ENCODE measurements at places on chromosomes 7 and 10.

GRCh38 chr7:69602522-69602921 is 4.2 kb downstream of the AUTS2 start:
- no peak for DNase-seq

DNA sequence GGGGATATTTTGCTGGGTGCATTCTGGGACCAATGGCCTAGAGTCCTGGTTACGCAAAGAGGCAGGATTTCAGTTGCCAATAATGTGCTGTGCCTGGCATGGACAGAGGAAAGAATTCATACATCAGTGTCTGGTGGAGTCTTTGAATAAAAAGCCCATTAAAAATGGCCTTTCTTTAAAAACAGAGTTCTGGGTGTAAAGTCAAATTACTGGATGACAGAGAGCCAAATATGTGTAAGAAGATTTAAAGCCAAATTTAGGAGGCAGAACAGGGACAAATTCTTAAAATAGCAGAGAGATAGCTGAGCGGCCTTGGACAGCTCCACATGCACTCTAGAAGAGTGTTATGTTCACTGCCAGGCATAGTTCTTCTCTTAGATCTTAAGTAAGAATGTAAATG is 60.8 kb upstream of the MEOX2 start:
- peak; percentile 56 for DNase-seq

DNA sequence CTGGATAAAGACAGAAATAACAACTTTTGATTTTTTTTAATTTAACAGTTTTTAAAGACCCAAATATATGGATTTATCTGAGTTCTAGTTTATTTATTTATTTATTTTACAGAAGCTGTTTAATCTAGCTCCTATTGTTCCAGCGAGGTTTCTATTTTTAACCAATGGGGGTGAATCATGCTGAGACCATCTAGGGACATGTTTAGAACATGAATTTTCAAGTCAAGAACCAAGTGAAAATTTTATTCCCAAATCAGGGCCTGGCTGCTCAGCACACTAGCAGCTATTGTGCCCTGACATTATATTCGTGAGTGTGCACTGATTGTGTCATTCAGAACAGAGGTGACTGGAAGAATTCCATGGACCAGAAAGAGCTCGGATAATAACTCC is 24.6 kb upstream of the MPP7 start:
- DNase-seq: peak; percentile 67

- peak; percentile 82 for DNase-seq
Measured at GRCh38 chr10:86868353-86868752, 89.1 kb downstream of the MMRN2 start.

DNA sequence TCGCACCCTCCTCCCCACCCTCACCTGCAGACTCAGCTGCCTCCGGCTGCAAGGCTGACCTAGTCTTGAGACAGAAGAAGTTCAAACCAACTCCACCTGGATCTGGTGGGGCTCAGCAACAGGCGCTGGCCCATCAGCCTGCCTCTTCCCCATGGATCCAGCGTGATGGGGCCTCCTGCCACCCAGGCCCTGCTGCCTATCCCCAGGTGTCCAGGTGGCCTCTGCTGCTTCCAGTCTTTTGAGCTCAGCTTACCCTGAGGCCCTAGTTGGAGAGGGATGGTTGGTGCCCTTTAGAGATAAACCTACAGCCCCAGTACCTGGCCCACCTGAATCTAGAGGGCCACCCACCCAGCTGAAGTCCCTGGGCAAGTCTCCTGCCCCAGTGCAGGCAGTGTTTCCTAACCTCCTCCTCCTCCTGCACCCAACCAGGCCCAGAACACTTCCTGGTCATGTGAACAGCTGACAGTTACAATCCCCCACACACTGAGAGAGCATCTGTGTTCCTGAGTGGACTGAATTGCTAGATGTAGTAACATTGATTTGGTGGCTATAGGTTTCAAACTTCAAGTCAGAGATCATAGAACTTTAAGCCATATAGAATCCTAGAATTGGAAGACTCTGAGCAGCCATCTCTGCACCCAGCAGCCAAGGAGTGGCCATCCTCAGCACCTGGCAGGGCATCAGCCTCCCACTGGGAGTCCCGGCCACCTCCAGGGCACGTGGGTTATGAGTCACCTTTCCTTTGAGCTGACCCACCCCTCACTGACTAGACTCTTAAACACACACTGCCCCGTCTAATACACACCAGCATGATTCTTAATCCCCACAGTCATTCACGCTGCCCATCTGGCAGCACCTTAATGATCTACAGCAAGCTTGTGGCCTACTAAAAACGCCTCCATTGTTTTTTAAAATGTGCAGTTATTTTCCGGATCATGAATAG is 51.9 kb downstream of the ALOX5 start:
- no peak for DNase-seq

DNA sequence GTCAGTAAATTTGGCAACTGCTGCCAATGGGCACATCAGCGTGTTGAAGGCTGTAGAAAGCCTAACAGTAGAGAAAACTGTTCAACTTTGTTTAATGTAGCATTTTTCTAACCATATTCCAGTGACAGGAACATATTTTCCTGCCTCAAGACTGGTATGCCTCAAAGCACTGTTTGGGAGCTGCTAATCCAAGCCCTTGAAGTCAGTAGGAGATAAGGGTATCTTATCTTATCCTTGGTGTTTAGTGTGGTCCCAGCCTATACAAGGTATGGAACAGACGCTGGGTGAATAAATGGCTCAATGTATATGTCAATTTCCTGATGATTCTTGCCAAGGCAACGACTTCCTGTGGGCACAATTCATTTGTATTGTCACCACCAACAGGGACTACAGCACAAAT is 97.5 kb upstream of the CREB5 start:
- DNase-seq: no peak

- DNase-seq: no peak
Measured at GRCh38 chr10:12927896-12928295, 73.6 kb downstream of the CCDC3 start.

DNA sequence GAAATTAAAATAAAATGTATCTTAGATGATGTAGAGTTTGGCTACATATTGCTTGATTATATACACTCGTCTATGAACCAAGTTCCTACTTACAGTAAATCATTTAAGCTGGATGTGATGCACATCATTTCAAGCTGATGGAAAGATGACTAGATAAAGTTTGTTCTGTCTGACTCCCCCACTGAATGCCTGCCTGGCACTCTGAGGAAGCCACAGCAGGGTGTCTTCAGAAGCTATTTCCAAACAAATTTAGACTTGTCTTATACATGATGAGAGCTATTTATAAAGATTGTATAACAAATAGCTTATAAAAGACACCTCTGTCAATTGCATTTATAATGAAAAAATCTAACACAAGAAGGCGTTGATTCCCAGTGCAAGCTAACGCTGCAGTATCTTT is 741.4 kb downstream of the MAGI2 start:
- no peak for DNase-seq

DNA sequence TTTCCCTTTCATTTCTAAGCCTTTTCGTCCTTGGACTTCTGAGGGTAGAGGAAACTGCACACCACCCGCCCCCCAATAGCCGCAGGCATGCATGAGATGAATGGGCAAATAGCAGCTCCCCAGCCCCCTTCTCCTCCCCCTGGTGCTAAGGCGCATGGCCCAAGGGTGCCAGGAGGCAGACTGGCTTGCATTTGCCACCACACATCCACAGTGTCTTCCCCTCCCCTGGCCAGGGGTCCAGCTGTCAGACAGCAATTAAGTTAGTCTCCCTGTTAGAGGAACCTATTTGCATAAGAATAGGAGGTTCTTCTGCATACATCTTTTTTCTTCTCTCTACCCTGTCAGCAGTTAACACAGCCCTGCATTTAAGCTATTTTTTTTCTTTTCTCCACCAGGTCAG is 20.2 kb downstream of the TOMM7 start:
- DNase-seq: no peak

DNA sequence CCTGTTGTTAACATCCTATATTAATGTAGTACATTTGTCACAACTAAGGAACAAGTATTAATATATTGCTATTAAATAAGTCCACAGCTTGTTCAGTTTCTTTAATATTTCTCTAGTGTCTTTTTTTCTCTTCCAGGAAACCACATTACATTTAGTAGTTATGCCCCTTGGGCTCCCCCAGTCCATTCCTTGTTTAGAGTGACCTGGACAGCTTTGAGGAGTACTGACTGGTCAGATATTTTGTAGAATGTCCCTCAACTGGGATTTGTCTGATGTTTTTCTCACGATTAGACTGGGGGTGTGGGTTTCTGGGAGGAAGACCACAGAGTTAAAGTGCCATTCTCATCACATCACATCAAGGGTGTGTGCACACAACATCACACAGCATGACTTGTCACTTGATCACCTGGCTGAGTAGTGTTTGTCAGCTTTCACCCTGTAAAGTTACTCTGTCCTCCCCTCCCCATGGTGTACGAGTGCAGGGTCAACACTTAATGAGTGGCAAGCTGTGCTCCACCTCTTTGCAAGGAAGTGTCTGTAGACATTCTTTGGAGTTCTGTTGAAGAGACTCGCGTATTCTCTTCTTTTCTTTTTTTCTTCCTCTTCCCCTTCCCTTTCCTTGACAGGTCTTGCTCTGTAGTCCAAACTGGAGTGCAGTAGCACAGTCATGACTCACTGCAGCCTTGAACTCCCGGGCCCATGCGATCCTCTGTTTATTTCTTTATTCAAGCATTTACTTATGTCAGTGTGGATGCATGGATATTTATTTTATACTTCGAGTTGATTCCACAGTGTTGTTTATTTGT is 10.2 kb downstream of the LMTK2 start:
- DNase-seq: no peak

DNA sequence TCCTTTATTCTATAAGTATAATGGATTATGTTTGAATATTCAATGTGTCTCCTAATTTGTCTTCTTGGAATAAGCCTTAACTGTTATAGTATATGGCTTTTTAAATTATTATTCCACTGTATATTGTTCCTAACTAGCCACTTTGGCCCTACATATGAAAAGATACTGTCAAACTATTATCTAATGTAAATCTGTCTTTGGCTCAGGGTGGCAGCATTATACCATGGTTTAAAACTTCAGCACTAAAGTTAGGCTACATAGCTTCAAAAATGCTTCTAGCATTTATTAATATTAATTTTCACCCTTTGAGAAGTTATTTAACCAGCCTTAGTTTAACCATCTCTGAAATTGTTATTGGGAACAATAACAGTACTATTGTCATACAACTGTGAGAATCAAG is 543.1 kb upstream of the MBL2 start:
- peak; percentile 48 for DNase-seq

DNA sequence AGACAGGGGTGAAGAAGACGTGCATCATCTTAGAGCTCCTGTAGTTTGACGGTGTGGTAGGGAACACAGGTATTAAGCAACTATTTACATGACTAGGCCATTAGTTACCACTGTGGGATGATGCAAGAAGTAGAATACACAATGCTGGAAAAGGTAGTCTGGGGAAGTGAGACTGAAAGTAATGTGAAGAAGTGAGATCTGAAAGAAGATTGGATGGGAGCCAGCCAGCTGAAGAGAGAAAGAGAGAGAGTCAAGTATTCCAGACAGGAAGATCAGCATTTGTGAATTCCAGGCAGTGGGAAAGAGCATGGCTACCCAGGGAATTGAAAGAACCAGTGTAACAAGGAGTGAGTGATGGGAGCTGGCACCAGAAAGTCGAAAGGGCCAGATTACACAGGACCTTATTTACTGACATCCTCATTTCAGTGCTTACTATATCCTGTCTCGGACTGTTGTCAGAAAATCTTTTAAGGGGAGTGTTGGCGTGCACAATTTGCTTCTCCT is 4.0 kb upstream of the CFAP58 start:
- peak; percentile 76 for DNase-seq

DNA sequence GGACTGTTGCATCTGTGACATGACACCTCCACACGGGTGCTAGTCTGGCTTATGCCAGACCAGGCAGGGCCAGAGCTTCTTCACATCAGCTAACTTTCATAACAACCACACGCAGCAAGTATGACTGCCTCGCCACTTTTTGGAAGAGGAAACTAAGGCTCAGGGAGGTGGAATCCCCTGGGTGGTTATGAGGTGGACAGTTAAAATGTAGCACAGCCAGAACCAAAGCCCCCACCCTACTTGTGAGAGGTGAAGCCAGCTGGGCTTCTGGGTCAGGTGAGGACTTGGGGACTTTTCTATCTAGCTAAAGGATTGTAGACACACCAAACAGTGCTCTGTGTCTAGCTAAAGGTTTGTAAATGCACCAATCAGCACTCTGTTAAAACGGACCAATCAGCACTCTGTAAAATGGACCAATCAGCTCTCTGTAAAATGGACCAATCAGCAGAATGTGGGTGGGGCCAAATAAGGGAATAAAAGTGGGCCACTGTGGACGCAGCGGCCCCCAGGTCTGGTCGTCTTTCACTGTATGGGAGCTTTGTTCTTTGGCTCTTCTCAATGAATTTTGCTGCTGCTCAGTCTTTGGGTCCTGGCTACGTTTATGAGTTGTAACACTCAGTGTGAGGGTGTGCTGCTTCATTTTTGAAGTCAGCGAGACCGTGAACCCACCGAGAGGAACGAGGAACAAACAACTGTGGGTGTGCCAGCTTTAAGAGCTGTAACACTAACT is 171.0 kb downstream of the PTPN20 start:
- DNase-seq: no peak

DNA sequence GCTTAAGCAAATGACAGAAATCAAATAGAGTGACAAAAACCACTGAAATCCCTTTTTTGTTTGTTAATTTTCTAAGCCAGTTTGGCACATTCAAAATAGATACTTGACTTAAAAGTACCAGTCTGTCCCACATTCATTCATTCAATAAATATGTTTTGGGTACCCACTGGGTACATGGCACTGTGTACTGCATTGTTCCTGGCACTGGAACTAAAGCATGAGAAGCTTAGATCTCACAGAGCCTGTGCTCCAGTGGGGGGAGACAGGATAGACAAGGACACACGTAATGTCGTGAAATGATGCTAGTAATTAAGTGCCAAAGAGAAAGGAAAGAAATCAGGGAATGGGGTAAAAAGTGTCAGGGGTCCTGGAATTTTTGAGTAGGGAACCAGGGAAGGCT is 13.0 kb downstream of the MTURN start:
- DNase-seq: no peak

DNA sequence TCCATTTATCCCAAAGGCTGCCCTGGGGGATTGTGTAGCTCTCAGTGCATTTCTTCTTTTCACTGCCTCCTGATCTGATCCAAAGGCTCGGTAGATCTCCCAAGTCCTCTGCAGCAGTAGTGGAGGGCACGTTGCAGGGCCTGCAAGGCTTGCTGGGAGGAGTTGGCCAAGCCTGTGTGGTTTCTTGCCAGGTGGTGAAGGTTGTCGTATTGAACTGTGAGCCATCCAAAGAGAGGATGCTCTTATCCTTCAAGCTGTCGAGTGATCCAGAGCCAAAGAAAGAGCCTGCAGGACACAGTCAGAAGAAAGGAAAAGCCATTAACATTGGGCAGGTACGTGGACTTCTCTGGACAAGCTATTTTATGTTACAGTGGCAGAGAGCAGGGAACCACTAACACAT is 21.2 kb downstream of the PDCD11 start:
- no peak for DNase-seq

All from fibroblast of skin of right biceps (primary cell).